ENCODE measurements at places on chromosomes 6 and 20.
A peak's percentile ranks its signal among the peaks of the same experiment; 100 is the strongest.

GRCh38 chr20:62771396-62772102 lies 24.7 kb upstream of the MRGBP start:
- no peak for DNase-seq

- DNase-seq = no peak
These were observed 441.3 kb downstream of the GJA1 start for GRCh38 chr6:121876721-121877120.

DNA sequence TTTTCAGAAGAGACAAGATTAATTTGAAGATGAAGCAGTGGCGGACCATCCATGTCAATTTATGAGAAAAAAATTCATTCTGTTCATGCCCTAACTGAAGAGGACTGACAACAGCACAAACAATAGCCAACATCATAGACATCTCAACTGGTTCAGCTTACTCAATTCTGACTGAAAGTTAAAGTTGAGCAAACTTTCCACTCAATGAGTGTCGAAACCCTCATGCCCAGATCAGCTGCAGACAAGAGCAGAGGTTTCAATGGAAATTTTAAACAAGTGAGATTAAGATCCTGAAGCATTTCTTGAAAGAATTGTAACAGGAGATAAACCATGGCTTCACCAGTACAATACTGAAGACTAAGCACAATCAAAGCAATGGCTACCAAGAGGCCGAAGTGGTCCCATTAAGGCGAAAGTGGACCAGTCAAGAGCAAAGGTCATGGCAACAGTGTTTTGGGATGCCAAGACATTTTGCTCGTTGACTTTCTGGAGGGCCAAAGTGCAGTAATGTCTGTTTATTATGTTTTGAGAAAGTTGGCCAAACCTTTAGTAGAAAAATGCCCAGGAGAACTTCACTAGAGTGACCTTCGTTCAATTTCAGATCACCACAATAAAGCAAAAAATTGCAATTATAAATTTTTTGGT lies 6.1 kb upstream of the SFT2D1 start:
- DNase-seq = no peak

- peak; percentile 8 for DNase-seq
These were observed 86.4 kb upstream of the NOX3 start for GRCh38 chr6:155542036-155542435.

GRCh38 chr20:7113577-7114466 lies 346.3 kb downstream of the BMP2 start:
- peak; percentile 25 for DNase-seq

- DNase-seq = no peak
These were observed 48.3 kb upstream of the IPCEF1 start for GRCh38 chr6:154404791-154405400.

DNA sequence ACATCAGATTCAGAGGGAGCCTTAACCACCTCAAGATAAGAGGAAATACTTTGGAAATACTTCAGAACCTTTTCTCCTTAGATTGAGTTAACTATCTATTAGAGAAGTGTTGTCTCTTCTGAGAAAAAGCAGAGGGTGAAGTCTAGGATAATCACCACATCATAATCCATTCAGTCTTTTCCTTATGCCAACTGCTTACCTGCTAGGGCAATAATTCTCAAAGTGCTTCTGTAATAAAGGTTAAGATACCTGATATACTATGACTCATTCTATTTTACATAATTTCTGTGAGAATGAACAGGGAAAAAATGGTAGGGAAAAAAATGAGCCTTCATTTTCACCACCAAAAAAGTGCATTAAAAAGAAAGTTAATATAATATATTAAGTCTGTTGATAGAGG lies 70.1 kb upstream of the LOC128125822 start:
- no peak for DNase-seq

All from NCI-H1105 (cell line).